Lung (tissue), 17 donors: ENCODE measurements at places on chromosomes 13 and 19. TPM values are rescaled to one million over a fixed set of nuclear protein-coding genes. Genes with fewer than 3 reads are reported as not detected.
A peak's percentile ranks its signal among the peaks of the same experiment; 100 is the strongest.

DNA sequence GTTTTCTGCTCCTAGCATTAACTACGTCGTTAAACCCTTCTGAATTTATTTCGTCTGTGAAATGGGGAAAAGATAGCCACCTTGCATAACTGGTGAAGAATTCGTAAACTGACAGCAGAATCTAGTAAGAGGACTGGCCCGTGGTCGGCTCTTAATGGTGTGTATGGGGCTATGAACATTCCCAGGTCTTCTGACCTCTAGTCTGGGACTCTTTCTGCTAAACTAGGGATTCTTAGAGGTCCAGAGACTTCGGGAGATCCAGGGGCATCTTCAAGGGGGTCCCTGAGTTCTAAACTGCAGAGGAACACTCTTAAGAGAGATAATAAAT is 231.1 kb upstream of the SERP2 start:
- DNase-seq: no peak

DNA sequence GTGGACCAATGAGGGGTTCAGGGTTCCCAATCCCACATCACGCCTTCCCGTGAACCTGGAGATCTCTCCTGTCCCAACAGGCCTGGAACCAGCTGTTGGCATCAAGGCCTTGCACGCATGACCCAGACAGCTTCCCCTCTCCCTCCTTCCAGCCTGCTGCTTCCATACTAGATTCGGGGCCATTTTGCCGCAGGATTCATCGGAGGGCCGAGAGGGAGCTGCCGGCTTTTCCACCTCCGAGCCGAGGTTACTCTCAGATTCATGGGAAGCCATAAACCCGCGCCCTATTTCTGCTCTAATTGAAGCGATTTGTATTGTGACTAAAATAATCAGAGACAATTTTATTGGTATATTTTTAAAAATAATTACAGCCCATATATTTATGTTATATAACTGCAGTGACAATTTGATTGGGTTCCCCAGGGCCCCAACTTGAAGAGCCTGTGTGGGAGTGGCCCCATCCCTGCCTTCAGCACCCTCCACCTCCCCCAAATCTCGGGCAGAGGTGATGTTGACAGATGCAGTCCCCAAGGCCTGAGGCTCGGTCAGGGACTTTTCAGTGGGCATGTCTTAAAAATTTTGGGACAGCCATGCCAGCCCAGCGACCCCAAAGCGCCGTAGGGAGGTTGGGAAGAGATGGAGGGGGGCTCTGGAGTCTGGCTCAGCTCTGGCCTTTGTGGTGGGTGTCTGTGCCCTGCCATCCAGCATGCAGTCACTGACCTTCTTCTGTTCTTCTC is 30.8 kb upstream of the PEPD start:
- DNase-seq: no peak

DNA sequence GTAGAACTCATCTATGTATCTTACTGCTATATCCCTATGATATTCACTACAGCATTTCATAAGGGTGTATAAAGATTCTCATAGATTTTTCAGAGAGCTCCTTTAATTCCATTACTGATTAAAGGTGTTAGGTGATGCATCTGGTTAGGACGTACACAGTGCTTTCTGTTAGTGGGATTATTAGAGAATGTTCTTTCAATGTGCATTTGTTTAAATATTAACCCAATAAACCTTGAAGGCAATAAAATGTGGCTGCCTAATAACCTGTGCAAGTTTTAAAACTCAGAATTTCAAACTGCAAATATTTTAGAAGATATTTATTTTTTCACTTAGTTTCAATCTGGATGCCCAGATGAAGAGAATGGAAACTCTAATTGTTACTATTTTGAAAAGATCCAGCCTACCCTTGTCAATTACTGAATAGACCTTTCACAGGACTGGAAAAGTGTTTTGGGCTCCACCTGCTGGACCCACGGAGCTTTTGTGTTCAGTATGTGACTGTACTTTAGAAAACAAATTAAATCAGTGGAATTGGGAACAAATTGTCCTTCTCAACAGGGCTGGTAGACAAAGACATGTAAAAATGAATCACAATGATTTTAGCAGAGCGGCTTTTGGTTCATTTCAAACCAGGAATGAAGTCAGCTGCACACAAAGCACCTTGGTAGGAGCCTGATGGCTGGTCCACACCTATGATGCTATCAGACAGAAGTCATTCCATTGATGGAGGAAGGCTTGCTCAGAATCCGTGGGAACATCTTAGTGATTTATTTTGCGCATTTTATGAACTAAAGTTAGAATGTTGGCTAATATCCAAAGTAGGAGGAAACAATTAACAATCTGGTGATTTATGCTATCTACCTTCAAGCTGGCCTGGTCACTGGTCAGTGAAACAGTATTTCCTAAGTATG is 89.4 kb upstream of the RAP2A start:
- peak; percentile 77 for DNase-seq

- no peak for DNase-seq
These were observed 332.4 kb downstream of the DNAJC15 start for GRCh38 chr13:43355774-43356173.

RFX1 gene
- 10.1 TPM for total RNA-seq

GRCh38 chr13:77430377-77430951 is 103.6 kb upstream of the MYCBP2 start:
- no peak for DNase-seq

SLC25A42 gene
- 10.1 TPM for total RNA-seq

GIPC3 gene
- total RNA-seq: 2.1 TPM

DNA sequence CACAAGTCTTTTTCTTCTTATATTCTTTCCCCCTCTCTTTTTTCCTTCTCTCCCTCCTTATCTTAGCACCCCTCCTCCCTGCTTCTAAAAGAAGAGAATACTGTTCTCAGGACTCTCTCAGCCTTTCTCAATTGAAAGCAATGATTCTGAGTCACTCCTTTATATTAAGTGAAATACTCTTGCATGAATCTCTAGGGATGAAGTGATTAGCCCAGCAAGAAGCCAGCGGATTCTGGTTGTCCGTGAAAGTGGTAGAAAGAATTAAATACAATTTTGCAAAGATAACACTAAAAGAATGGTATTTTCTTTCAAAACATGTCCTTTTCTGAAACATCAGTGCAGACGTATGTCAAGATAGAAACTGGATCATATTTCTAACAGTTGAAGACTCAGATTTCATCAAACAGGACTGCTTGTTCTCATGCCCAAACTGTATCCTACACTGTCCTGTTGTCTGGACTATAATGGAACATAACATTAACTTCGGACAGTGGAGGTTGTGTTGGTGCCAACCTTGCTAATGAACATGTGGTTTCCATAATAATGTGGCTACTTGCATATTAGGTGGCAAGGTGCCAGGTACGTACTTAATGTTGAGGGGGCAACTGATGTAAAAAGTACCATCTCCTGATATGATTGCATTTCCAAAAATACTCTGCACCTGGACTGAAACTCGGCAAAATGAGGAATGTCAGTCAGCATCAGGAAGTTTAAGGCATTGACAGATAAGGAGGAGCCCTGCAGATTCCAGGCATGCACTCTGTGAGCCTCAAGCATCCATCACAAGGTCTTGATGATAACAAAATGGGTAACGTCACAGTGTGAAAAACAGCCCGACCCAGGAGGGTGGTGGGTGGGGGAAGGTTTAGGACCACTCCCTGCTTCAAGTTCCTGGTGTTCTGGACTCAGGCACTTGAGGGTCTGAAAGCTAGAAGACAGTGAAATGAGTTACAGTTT is 357.2 kb downstream of the DLEU7 start:
- no peak for DNase-seq

ARHGAP35 gene
- total RNA-seq: 48.8 TPM

KCNK6 gene
- total RNA-seq: 3.0 TPM

ZFP36 gene
- total RNA-seq: 170 TPM

DNA sequence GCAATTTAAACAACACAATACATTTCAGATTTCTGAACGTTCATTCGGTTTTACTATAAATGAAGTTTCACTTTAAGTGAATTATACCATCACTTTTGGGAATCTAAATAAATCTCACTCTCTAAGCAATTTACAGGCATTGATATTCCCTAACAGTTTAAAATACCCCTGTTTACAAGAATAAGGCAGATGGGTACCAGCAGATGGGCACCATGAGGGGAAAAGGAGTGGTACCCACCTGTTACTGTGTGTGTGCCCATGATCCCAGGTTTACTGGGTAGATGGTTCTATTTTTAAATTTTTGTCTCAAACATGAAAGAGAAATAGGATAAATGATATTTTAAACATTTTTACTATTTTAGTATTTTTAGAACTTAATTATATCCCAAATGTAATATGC is 212.9 kb downstream of the PCDH9 start:
- DNase-seq: no peak

GRCh38 chr13:29472332-29472961 is 123.0 kb downstream of the SLC7A1 start:
- peak; percentile 42 for DNase-seq

ELSPBP1 gene
- not detected for total RNA-seq

DNA sequence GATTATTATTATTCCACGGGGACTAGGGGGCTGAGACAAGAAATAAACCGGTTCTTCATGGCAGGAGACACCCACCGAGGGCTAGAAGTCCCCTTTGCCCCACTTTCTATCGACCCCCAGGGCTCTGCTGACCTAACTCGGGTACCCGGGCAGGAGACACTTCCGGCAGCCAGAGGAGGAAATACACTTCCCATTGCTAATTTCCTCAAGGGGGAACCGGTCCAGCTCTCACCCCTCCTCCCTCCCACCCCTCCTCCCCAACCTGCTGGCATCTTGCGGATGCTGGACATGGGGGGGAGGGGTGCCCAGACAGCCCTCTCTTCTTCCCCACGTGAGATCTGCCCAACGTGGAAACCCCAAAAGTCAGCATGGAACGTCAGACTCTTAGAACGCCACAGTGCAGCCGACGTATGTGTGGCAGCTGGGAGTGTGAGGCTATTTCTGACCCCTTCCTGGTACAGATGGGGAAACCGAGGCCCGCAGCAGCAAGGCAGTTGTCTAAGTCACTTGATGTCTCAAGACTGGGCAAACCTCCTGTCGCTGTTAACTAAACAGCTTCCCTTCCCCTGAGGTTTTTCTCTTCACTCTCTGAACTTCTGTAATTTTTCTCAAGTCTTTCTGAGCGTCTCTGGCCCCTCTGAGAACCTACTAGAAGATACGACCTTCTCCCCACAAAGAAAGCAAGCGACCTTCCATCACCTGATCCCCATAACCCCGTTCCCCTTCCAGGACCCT is 3.6 kb downstream of the GPR4 start:
- DNase-seq: peak; percentile 19

ADGRE2 gene
- total RNA-seq: 25.7 TPM

POLRMT gene
- total RNA-seq: 43.3 TPM

DNA sequence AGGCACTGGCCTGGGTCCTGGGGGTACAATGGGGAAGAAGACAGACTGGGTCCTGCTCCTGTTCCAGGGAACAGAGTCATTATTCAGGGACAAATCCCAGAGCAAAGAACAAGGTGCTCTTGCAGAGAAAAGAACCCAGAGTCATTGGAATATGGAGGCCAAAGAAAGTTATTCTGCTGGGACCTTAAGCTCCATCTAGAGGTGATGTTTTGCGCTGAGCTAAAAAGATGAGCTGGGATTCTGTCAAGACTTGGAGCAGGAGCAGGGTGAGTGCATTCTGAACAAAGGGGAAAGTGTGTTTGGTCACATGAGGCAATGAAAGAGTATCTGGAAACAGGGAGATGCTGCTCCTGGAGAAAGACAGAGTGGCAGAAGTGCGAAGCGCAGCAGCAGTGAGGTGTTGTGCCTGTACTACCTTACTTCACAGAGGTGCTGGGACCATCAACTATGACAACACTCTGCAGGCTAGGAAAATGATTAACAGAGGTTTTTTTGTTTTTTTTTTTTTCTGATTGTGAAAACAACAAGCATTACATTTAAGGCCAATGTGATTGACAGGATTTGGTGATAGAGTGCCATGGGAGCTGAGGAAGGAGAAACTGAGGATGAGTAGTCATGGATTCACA is 95.3 kb upstream of the TNFSF11 start:
- peak; percentile 55 for DNase-seq

DNA sequence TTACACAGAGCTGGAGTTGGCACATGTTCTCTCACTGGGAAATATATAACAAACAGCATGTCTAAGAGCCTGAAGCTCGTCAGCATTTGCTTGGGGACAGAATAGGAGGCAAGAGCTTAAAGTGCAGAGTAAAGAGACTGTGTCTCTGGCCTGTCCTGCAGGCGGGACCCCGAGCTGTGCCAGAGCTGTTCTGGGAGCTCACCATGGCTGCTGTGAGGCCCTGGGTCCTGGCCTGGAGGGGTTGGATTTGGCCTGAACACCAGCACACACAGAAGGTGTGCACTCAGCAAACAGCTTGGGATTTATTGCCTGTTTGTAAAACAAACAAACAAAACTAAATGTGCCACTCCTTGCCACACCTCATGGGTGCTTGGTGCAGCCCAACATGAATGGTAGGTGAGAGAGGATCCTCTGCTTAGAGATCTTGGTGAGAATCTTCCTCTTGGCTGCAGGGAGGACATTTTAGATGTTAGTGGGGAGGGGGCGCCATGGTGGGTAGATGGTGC is 60.9 kb downstream of the ERICH6B start:
- DNase-seq: no peak

OR7D2 gene
- total RNA-seq: not detected

- DNase-seq: no peak
These were observed at the start of gene OR10H3 for GRCh38 chr19:15737722-15738121. OR10H3 (plus strand) TSS chr19:15737985; CDS start chr19:15741393, 3,408 bp downstream.

DNA sequence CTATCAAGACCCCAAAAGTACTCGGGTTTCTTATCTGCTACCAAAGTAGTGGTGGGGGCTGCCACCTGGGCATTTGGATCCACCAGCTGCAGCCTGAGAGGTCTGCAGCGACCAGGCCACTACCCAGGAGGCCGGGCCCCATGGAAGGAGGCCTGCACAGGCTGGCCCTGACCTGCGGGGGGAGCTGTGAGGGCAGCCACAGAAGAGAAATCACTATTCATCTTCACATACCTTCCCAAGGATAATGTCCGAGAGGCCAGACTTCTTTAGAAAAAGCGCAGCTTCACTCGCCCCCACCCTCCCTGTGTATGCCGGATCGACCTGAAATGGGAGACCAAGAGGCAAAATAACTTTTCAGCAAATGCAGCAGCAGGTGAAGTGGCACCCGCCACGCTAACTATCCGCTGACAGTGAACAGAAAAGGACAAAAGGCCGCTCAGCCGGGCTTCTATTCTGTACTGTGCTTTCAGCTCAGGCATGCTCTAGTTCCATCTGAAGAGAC is 30.1 kb downstream of the EPS15L1 start:
- DNase-seq: no peak

DLL3 gene
- not detected for total RNA-seq

DNA sequence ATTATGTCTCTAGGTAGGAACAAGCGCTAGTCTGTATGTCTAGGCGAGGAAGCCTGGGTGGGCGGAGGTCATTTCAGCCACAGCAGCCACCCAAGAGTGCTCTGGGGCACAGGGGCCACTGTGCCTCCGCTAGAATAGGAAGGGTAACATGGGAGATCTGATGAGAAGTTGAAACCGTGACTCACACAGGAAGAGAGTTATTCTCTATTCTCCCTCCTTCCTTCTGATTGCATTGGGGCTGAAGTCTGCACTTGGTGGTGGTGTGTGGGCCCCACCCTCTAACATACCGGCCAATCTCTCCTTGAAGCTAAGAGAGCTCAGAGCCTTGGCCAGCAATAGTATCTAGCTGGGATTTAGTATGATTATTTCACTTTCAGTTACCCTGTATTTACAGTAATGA is 20.3 kb upstream of the GGACT start:
- no peak for DNase-seq
